NB4 (cell line): ENCODE measurements at places on chromosomes 7 and 10.

DNA sequence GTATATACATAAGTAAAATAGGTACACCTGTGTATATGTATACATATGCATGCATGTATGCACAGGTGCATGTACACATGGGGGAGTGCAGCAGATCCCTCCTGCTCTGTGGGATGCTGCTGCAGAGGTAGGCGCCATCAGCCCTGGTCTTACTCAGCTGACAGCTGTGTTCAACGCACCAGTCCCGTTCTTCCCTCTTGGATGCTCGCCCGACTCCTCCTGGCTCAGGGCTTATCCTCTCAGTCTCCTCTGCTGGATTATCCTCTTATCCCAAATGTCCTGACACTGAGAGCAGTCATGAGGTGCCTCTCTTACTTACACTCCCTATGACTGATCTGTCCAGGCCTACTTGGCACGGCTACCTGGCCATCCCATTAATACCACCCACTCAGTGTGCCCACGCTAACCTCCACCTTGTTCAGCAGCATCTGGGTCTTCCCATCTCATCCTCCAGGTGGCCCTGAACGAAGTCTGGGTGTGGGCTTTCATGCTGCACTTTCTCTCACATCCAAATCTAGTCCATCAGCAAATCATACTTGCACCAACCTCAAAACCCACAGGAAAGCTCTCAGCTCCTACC lies 357.1 kb downstream of the TCERG1L start:
- no peak for DNase-seq

DNA sequence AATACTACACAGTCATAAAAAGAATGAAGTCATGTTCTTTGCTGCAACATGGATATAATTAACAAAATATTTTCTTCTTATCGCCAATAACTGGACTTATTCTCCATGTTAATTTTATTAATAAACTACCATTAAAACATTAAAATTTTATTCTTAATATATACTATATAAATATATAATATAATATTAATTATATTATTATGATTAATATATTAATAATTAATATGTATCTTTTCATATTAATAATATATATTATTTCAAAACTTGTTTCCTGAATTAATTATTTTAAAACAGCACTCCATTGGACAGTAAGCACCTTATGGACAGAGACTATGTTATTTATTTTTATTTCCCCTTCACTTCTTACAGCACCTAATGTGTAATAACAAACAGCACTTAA lies 182.8 kb downstream of the ARL4A start:
- DNase-seq = no peak

GRCh38 chr10:103870516-103870915 lies 15.1 kb upstream of the SH3PXD2A start:
- DNase-seq = peak; percentile 45

DNA sequence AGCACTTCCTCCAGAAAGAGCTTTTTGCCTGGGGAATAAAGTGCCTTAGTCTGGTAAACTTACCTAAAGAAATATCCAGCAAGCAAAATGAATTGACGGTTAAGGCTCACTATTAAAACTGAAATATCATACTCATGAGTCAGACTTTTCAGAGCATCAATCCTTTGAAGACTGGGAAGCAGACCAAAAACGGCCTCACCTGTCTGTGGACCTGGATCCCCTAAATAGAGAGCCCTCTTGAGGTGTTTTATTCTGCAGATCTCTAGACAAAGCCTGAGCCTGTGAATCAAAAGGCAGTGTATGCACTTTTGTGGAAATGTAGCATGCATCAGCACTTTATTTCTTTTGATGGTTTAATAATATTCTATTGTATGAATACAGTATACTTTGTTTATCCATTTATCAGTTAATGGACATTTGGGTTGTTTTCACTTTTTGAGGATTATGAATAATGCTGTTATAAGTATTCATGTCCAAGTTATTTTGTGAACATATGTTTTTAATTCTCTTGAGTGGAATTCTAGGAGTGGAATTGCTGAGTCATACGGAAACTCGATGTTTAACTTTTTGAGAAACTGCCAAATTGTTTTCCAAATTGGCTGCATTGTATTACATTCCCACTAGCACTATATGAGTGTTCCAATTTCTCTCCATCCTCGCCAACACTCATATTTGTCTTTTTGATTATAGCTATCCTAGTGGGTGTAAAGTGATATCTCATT lies 449.0 kb upstream of the IGFBP3 start:
- no peak for DNase-seq

DNA sequence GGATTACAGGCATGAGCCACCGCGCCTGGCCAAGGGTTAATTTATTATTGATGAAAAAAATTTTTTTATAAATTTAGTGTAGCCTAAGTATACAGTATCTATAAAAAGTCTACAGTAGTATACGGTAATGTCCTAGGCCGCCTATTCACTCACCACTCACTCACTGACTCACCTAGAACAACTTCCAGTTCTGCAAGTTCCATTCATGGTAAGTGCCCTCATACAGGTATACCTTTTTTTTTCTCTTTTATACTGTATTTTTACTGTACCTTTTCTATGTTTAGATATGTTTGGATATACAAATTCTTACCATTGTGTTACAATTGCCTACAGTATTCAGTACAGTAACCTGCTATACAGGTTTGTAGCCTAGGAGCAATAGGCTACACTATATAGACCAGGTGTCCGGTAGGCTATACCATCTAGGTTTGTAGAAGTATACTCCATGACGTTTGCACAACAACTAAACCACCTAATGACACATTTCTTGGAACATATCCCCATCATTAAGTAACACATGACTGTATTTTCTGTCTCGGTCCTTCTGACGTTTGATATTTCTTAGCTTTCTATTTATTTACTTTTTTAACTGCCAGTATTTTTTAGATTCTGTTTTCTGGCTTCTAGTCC lies 23.4 kb downstream of the IRF5 start:
- no peak for DNase-seq

DNA sequence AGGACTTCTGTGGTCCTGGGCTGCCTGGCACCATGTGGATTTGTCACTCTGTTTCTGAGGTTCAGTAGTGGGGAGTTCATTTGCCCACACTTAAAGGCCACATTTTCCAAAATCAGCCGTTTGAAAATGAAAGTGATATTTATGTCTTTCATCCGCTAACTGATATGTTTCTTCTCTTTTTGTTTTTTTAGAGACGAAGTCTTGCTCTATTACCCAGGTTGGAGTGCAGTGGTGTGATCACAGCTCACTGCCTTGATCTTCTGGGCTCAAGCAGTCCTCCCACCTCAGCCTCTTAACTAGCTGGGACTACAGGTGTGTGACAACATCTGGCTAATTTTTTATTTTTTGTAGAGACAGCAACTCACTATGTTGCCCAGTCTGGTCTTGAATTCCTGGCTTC lies 58.6 kb downstream of the EBLN1 start:
- DNase-seq = no peak

DNA sequence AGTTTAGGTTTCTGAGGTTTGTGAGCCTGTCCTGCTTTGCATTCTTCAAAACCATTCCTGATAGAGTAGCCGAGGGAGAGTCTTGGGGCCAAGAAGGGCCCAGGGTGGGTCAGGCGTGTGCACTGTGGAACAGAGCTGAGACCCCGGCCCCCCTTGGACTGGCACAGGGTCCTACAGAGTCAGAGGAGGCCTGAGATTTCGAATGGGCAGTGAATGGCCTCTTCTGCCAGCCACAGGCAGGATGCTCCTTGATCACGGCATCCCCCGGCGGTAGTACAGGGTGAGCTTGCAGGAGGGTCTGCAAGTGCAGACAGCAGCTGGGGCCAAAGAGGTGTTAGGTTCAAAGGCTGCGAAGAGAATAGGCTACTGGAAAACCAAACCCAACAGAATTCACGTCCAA lies 4.6 kb downstream of the TRIM56 start:
- DNase-seq = no peak

GRCh38 chr10:86938260-86938659 lies 19.2 kb downstream of the MMRN2 start:
- no peak for DNase-seq
